HCT116 (cell line): ENCODE measurements at places on chromosomes 13 and 19. TPM values are rescaled to one million over a fixed set of nuclear protein-coding genes. Genes with fewer than 3 reads are reported as not detected.

The PBX4 gene
- 11.6 TPM for total RNA-seq

The ZNF600 gene
- total RNA-seq: 12.7 TPM

The LGALS7 gene
- total RNA-seq: not detected

The ZNF850 gene
- total RNA-seq: 1.4 TPM

The ZNF780B gene
- total RNA-seq: 10.5 TPM

The CYP4F8 gene
- not detected for total RNA-seq

The ZNF568 gene
- total RNA-seq: not detected

The SELENOV gene
- total RNA-seq: not detected

The HOMER3 gene
- 45.2 TPM for total RNA-seq

The PLPPR3 gene
- 0.27 TPM for total RNA-seq

The ATP4B gene
- not detected for total RNA-seq

The ICAM5 gene
- 53.9 TPM for total RNA-seq

The GRIK5 gene
- total RNA-seq: 1.7 TPM

The LCP1 gene
- 2.2 TPM for total RNA-seq

The COG3 gene
- 17.6 TPM for total RNA-seq

The GPC5 gene
- not detected for total RNA-seq

The KPTN gene
- total RNA-seq: 23.8 TPM

The PTH2 gene
- 9.5 TPM for total RNA-seq

The RFPL4AL1 gene
- total RNA-seq: not detected

The SCAF1 gene
- total RNA-seq: 96.8 TPM

The CERS1 gene
- total RNA-seq: 0.96 TPM

The FCER2 gene
- 0.20 TPM for total RNA-seq
